ENCODE measurements at places on chromosomes 7 and 10.

GRCh38 chr7:75850235-75850634, 28.6 kb upstream of the RHBDD2 start:
- DNase-seq: no peak

DNA sequence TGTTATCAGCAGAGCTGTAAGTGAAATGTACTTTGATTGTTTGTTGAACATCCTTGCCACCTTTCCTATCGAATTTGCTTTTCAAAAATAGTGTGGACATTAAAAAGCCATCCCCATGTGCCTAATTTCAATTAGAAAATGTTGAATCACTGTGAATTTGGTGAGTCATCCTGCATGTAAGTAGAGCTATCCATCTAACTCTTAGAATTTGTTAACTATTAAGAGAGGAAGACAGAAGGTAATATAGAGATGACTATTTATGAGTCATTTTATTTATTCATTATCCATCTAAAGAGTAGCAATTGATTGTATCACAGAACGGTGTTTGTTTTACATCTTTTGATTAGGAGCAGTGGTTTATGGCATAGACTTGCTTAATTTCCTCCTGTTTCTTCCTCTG, 154.7 kb downstream of the MGMT start:
- no peak for DNase-seq

DNA sequence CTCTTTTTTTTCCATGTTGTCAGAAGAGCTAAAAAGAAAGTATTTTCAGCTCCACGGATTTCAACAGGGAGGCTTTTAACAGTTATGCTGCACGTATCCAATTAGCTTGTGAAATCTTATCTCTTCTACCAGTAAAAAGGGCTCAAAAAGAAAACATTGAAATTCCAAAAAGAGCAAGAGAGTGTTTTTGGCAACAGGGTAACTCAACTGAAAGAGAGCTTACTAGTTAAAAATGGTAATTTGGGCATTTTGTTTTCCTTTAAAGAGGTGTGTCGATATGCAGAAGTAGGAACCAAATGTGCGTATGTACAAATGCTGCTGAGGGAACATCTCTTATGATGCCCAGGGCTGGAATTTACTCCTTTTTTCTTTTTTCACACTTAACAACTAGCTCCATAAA, 292.8 kb downstream of the PRKG1 start:
- DNase-seq: no peak

GRCh38 chr10:63522277-63522687, 1.1 kb downstream of the REEP3 start:
- DNase-seq: no peak

- no peak for DNase-seq
These were observed 29.7 kb downstream of the CCDC6 start for GRCh38 chr10:59876695-59877094.

GRCh38 chr10:6579904-6580278, at the start of gene PRKCQ:
Gene PRKCQ (minus strand): TSS chr10:6580276. CDS start chr10:6515135, 65,141 bp downstream.
- no peak for DNase-seq

DNA sequence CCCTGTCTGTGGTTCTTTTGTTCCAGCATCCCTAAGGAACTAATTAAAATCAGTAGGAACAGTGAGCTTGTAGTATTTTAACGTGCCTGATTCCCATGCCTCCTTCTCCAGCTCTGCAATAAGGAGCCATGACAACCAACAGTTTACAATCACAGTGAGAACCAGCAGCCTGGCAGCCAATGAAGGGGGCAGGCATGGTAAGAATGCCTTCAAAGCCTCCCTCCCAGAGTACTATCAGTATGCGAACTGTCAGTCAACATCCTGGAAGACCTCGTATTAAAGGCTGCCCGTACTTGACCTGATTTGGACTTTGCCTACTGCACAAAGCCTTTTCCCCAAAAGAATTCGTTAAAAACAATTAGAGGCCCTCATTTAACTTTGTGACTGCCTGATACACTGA, 7.7 kb downstream of the ZPBP start:
- no peak for DNase-seq

DNA sequence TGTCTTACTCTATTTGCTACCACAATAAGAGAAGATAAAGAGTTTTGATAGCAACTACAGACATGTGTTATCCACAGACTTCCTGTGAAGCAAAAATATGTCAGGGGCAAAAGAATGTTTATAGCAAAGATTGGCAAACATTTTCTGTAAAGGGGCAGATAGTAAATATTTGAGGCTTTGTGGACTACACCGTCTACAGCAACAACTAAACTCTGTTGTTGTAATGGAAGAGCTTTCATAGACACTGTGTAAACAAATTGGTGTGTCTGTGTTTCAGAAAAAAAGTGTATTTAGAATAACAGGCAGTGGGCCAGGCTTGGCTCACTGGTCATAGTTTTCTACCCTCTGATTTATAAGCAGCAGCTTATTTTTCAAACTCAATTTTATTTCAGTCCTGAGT, 521.4 kb downstream of the ANKRD7 start:
- DNase-seq: no peak

DNA sequence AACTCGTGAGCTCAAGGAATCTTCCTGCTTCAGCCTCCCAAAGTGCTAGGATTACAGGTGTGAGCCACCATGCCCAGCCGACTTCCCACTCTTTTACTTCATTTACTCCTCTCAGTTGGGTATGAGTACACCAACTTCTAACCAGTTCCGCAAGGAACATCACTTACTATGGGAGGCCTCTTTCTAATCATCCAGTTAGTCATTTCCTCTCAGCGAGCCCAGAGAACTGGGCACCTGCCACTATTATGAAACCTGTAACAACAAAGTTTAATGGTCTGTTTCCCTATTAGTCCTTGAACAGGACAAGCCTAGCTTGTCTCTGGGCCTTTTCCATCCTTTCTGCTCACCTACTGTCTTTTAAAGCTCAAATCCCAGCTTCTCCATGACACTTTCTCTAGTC, 88.8 kb downstream of the DNMBP start:
- no peak for DNase-seq

GRCh38 chr10:121307411-121307980, 290.7 kb downstream of the FGFR2 start:
- DNase-seq: no peak

GRCh38 chr7:148433521-148434180, 156.9 kb upstream of the C7orf33 start:
- no peak for DNase-seq

DNA sequence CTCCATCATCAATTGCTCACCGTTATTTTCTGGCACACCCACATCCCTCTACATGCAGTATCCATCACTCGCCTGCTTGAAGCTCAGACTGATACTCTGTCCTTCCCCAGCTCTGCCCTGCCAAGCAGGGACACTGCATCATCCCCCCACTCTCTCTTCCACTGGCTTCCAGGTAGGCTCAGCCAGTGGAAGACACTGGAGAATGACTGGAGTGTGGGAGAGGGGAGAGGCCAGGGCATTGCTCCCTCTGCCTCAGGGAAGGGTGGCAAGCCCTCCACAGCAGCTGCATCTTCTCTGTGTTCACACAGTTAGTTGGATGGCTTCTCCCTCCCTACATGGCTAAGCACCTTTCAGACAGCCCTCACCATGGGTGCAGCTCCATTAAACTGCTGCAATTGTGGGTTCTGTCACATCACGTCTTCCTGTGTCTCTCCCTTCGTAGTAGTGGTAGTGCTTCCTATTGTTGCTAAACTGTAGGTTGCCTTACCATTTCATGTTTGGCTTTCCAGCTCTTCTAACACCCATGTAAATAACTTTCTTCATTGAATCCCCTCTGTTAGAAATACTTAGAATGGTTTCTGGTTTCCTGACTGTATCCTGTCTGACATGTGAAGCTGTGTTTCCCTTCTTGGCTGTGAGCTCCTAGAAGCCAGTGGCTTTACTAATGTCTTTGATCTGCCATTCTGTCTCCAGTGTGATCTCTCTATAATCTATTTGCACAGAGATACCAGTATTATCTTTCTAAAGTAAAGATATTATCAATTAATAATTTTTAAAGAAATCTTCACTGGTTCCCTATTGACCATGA, 483.7 kb upstream of the LRRN3 start:
- DNase-seq: no peak

DNA sequence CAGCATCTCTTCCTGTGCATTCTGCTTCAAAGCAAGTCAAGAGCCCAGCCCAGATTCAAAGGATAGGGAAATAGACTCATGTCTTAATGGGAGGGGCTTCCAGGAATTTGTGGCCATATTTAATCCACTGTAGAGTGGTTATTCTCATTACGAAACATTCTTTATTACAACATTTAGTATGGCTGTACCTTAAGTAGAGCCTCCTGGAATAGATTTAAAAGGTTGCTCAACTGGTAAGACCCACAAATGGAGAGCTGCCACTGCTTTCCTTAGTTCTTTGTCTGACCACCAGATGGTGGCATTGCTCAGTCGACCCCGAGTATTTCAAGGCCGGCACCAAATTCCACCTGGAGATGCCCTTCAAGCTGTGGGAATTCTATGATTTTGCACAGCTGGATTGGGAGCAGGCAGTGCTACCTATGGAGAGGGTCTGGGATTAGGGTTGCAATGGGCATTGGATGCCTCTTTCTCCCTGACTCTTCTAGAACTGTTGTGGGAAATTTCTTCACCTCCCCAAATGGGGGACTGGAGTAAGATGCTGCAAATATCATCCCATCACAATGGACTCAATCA, 102.2 kb downstream of the RBM20 start:
- peak; percentile 65 for DNase-seq

DNA sequence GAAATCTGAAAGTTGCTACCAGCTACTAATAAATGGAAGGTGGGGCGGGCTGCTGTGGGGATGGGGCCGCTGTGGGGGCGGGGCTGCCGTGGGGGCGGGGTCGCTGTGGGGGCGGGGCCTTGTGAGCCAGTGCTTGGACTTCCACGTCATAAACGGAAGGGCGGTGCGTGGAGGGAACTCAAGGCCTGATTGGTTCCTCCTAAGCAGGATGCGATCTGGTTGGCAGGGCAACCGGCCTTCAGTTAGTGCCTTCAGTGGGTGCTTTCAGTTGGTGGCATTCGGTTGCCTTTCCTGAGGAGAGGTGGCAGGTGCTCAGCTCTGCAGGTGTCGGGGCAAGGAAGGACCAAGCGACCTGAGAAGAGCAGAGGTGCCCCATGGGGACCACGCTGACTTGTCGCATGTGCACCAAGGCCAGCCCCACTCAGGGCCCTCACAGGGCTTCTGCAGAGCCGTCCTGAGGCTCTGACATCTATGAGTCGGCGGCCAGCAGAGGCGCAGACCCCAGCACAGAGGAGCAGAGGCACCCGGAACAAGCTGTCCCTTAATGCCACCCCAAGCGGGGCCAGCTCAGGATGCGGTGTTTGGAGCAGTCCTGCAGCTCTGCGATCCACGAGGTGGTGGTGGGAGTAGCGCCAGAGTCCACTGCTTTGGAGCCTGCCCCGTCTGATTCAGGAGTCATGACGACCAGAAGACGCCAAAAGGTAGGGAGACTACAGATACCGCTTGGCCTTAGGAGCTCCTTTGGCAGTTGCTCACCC, 54.4 kb upstream of the PDSS1 start:
- DNase-seq: no peak

- no peak for DNase-seq
These were observed 82.6 kb upstream of the PCGF5 start for GRCh38 chr10:91137822-91138221.

DNA sequence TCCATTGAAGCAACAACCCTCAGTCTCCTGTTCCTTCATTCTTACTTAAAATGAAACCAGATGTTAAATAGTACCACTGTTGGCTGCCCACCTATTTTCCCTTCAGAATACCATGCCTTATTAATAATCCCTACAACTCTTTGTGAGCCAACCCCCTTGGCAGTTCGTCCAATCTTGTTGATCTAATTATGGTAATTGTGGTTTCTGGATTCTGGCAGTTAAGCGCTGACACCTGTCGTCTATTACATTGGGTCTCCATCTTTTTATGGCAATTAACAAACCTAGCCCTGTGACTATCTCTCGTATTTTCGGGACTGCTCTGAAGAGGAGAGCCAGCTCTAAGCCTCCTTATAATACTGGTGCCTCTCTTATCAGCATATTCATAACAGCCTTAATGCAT, 432.0 kb downstream of the ATRNL1 start:
- DNase-seq: no peak

DNA sequence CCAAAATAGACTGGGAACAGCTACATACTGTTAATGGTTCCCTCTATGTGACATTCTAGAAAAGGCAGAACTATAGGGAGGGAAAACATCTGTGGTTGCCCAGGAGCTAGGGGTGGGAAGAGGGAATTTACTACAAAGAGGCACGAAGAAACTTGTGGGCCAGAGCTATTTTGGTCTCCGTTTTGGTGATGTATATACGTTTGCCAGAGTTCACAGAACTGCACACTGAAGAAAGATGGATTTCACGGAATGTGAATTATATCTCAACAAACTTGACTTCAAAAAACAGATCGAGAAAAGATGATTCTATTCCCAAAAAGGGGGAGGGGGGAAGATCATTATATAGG, 386 bp upstream of the AS3MT start:
- DNase-seq: no peak

GRCh38 chr10:122510326-122510725, 49.0 kb downstream of the HTRA1 start:
- DNase-seq: no peak

- peak; percentile 57 for DNase-seq
These were observed 107.8 kb upstream of the PPP1R3A start for GRCh38 chr7:114026486-114027089.

DNA sequence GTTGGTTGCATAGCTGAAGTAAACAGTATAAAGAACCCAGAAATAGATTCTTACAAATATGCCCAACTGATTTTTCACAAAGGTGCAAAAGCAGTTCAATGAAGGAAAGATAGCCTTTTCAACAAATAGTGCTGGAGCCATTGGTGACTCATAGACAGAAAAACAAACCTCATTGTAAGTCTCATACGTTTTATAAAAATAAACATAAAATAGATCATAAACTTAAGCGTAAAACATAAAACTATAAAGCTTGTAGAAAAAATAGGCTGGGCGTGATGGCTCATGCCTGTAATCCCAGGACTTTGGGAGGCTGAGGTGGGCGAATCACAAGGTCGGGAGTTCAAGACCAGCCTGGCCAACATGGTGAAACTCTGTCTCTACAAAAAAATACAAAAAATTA, 318.8 kb upstream of the IGFBP3 start:
- DNase-seq: no peak

- no peak for DNase-seq
These were observed 25.0 kb downstream of the IFIT3 start for GRCh38 chr10:89352802-89353201.

DNA sequence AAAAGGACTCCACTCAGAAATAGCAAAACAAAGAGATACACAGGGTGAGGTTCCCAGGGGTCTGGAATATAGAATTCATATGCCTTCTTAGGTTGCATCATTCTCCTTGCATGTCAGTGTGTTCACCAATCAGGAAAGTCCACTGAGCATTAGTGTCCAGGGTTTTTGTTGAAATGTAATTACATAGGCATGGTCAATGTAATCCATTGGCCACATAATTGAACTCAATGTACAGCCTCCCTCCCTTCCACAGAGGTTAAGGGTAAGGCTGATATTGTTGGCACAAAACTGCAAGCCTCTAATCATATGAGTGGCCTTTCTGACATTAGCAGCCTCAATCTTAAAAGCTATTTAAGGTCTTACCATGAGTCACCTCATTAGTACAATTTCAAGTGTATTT, 736.1 kb upstream of the VSTM2A start:
- DNase-seq: no peak

- DNase-seq: no peak
These were observed 236.4 kb downstream of the HGF start for GRCh38 chr7:81533426-81533825.

GRCh38 chr7:128174386-128174785, 66.7 kb upstream of the LEP start:
- DNase-seq: no peak
